ENCODE measurements at places on chromosomes 7 and 10. TPM values are rescaled to one million over a fixed set of nuclear protein-coding genes. Genes with fewer than 3 reads are reported as not detected.

DNA sequence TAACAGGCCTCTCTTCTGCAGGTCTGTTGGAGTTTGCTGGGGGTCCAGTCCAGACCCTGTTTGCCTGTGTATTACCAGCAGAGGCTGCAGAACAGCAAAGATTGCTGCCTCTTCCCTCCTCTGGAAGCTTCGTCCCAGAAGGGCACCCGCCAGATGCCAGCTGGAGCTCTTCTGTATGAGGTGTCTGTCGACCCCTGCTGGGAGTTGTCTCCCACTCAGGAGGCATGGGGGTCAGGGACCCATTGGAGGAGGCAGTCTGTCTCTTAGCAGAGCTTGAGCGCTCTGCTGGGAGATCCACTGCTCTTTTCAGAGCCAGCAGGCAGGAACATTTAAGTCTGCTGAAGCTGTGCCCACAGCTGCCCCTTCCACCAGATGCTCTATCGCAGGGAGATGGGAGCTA is 361.1 kb upstream of the NRP1 start:
- DNase-seq, result no peak
- H3K4me1 ChIP-seq, result no peaks in the 10 kb centered on the region
- no peaks in the 10 kb centered on the region for H3K36me3 ChIP-seq
- no peaks in the 10 kb centered on the region for H3K27me3 ChIP-seq
- no peak overlapping the region for H3K27ac ChIP-seq

DNA sequence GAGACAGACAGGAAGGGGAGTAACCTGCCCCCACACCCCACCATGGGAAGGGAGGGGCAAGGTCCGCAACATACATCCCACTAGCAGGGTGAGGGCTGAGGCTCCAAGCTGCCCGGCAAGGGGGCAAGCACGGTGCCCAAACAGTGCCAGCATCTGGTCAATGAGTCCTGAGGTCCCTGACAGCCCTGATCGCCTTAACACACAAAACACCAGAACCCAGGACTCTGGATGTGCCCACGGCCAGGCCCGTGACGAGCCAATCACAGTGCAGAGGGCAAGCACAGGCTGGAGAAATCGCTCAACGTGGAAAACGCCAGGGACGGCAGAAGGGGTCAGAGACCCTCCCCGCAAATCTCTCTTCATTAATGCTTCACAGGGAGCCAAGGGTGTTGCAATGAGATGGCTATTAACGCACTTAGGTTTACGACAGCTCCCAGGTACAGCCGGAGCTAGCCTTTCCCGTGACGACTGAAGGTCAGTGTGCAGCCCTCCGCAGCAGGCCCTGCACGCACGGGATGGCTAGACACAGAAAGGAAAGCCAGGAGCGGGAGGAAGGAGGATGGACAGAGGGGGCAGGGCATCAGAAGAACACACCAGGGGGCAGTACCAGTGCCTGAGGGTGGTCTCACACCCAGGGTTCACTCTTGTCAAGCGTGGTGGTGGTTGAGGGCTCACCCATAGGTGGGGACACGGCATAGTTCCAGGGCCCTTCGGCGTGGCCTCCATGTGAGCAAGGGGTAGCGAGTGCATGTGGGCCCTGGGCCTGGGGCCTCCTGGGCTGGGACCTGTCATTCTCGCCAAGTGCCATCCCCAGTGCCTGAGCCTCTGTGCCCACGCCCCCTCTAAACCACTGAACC is 220.5 kb downstream of the MAD1L1 start:
- H3K27ac ChIP-seq, result no peak overlapping the region
- H3K4me3 ChIP-seq, result no peak overlapping the region
- DNase-seq, result no peak
- H3K36me3 ChIP-seq, result peaks cover 16% of the 10 kb centered on the region

GRCh38 chr10:125637496-125637895 is 45.5 kb downstream of the TEX36 start:
- no peaks in the 10 kb centered on the region for H3K36me3 ChIP-seq
- peaks cover 7% of the 10 kb centered on the region for H3K27me3 ChIP-seq
- no peak overlapping the region for H3K27ac ChIP-seq
- H3K4me1 ChIP-seq, result no peaks in the 10 kb centered on the region

DNA sequence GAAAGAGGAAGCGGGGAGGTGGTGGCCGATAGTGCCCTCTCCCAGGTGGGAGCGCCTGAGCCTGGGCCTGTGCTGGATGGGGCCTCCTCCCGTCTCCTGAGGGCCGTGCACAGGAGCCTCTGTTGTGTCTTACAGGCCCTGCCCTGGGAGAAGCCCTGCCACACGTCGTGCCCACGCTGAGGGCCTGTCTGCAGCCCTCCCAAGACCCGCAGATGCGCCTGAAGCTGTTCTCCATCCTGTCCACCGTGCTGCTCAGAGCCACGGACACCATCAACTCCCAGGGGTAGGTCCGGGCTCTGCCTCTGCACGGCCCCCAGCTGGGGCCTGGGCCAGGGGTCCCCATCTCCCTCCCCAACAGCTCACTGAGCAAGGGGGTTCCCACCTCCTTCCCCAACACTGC is 43.3 kb upstream of the PRKAR1B start:
- H3K36me3 ChIP-seq, result peaks cover 35% of the 10 kb centered on the region
- H3K4me3 ChIP-seq, result no peak overlapping the region
- peaks cover 47% of the 10 kb centered on the region for H3K4me1 ChIP-seq
- H3K27ac ChIP-seq, result peak overlapping the region; percentile 87
- no peaks in the 10 kb centered on the region for H3K27me3 ChIP-seq

- no peak for DNase-seq
- H3K4me1 ChIP-seq, result no peaks in the 10 kb centered on the region
- no peak overlapping the region for H3K4me3 ChIP-seq
- H3K27ac ChIP-seq, result no peak overlapping the region
- H3K36me3 ChIP-seq, result no peaks in the 10 kb centered on the region
Measured at GRCh38 chr10:51832652-51833383, 133.4 kb upstream of the CSTF2T start.

DNA sequence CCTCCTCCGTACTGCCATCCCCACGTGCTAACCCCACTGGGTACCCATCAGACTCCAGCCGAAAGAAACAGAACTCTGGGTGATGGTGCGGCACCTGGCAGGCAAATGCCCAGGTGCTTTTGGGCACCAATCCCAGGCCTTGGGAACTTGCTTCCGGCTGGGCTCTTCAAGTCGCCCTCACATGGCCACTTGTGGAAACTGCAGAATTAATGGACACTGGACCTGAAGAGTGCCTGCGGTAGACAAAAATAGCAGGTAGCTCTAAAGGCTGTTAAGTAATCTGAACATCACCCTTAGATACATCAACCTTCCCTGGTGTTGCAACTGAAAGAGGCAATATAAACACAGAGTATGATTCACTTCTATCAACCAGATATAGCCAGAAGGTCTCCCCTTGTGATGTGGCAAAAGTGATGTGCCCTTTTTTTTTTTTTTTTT is 644.4 kb downstream of the GRM8 start:
- H3K36me3 ChIP-seq, result no peaks in the 10 kb centered on the region
- H3K27me3 ChIP-seq, result no peaks in the 10 kb centered on the region
- H3K27ac ChIP-seq, result no peak overlapping the region
- DNase-seq, result no peak
- no peak overlapping the region for H3K4me3 ChIP-seq
- H3K4me1 ChIP-seq, result no peaks in the 10 kb centered on the region

DNA sequence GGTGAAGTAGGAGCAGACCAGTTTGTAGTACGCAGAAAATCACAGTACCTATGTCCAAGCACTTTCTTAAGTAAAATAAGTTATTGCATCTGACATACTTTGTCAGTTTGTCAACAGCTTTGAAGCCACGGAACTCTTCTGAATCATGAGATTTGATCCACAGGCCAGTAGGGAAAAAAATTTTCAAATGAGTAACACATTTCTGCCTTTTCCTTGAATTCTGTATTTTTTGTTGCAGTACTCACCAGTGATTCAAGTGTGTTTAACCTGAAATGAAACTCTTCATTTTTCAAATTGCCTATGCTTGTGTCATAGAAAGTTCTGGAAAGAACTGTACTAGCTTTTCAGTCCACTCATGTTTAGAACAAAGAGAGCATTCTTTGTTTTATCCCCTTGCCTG is 337.7 kb downstream of the GATA3 start:
- no peaks in the 10 kb centered on the region for H3K27me3 ChIP-seq
- no peak overlapping the region for H3K27ac ChIP-seq

DNA sequence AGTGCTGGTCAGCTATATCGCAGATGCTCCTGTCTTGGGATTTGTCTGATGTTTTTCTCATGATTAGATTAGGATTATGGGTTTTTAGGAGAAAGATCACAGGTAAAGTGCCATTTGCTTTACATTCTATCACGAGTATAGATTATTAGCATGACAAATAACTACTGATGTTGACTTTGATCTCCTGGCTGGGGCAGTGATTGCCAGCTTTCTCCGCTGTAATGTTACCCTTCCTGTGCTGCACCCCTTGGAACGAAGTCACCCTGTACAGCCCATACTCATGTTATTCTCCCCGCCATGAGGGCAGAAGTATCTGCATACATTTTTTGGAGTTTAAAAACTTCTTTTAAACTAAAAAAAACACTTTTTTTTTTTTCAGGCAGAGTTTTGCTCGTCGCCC is 10.8 kb upstream of the CLDN4 start:
- H3K36me3 ChIP-seq, result no peaks in the 10 kb centered on the region
- no peak overlapping the region for H3K27ac ChIP-seq

- no peaks in the 10 kb centered on the region for H3K27me3 ChIP-seq
- peaks cover 47% of the 10 kb centered on the region for H3K4me1 ChIP-seq
- no peaks in the 10 kb centered on the region for H3K36me3 ChIP-seq
- H3K4me3 ChIP-seq, result no peak overlapping the region
- no peak for DNase-seq
Measured at GRCh38 chr10:11035301-11035991, 17.8 kb downstream of the CELF2 start.

DNA sequence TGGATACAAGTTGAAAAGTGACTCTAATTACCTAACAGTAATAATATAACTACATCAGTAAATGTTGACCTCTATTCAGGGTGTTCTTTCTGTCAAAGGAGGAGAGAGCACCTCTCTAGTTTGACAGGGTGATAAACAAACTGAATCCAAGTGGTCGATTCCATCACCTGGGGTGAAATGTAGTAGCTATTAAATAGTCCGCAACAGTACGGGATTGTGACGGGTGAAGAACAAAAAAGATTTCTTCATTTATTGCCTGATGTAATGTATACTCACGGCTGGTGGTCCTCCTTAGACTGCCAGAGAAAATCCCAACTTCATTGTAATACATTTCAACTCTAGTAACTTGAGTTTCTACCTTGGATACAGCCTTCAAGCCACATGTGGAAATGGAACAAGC is 292.5 kb upstream of the CELF2 start:
- no peak overlapping the region for H3K27ac ChIP-seq
- H3K36me3 ChIP-seq, result no peaks in the 10 kb centered on the region
- H3K27me3 ChIP-seq, result no peaks in the 10 kb centered on the region
- DNase-seq, result no peak

GRCh38 chr7:101620991-101621390 is 8.1 kb downstream of the MYL10 start:
- H3K36me3 ChIP-seq, result no peaks in the 10 kb centered on the region
- peaks cover 51% of the 10 kb centered on the region for H3K27me3 ChIP-seq
- H3K4me3 ChIP-seq, result no peak overlapping the region
- no peak overlapping the region for H3K27ac ChIP-seq

- no peaks in the 10 kb centered on the region for H3K27me3 ChIP-seq
- H3K36me3 ChIP-seq, result no peaks in the 10 kb centered on the region
- H3K4me3 ChIP-seq, result no peak overlapping the region
- no peak overlapping the region for H3K27ac ChIP-seq
- H3K4me1 ChIP-seq, result no peaks in the 10 kb centered on the region
Measured at GRCh38 chr7:33463131-33463530, 333.8 kb downstream of the BBS9 start.

PIK3CG gene
- total RNA-seq, result 3.8 TPM

CCL26 gene
- total RNA-seq, result not detected

KCNMA1 gene
- total RNA-seq, result 245 TPM

CNPY1 gene
- total RNA-seq, result not detected

TACC2 gene
- 99.4 TPM for total RNA-seq

PON3 gene
- total RNA-seq, result not detected

IKZF1 gene
- total RNA-seq, result 3.6 TPM

FOXK1 gene
- total RNA-seq, result 28.2 TPM

SLC13A4 gene
- not detected for total RNA-seq

ARMC3 gene
- total RNA-seq, result not detected
